ENCODE measurements at places on chromosomes 3 and 15.
A peak's percentile ranks its signal among the peaks of the same experiment; 100 is the strongest.

- DNase-seq = no peak
These were observed 25.2 kb upstream of the SLC4A7 start for GRCh38 chr3:27509376-27509775.

DNA sequence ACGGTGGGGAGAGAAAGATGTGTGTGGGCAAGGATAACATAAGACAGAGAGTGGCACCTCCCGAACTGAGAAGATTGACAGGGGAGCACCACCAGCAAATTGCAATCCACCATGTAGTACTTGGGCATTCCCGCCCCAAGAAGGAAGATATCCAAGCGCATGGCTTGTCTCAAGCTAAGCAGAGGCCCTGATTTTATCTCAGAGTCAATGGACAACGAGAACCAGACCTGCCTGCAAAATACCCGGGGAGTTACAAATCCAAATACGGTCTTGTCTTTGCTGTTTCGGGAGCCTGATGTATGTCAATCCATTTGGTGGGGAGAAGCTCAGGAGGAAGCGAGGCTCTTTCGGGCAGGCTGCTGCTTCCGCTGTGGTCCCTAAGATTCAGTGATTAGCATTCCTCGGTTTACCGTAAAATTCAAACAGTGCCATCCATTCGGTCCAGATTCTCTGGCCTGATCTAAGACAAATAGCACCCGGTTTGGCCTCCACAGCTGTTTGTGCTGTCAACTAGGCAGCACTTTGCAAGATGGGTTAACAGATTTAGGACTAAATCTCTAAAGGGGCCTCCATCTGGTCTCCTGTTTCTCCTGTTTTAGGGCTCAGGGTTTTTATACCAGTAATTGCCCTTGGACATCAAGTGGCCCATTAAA, 97.7 kb upstream of the WNT5A start:
- no peak for DNase-seq

- no peak for DNase-seq
These were observed 550.2 kb downstream of the ZBBX start for GRCh38 chr3:166829896-166830295.

GRCh38 chr15:42594095-42594494, 18.7 kb downstream of the STARD9 start:
- DNase-seq = no peak

DNA sequence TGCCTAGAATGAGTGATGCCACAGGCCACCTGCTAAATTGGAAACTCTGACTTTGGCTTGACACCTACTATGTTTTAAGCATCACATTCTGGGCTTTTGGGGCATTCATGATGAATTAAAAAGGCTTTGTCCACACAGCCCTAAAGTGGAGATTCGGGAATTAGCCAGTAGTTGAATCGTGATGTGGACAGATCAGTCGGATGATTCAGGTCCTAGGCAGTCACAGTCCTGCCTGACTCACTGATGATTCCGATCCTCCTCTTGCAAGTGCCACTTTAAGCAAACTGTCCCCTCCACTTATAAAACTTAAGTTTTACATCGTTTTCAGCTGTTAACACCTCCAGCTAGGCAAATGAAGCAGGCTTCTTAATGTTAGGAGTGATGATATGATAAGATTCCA, 75.3 kb downstream of the SYNPR start:
- DNase-seq = no peak

DNA sequence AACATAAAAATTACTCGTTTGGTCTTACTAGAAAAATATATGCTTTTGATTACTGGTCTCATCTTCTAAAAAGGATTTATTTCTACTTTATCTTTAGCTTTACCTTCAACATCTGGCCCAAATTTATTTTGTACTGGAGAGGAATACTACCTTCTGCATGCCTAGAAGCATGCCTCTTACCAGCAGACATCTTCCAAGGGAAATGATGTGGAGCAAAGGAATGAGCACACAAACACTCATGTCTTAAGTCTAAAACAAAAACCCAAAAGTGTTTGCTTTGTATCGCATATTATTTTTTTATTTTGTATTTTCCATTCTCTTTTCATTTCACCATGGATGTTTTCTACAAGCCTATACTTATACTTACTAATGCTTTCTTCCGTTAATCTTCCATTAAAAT, 304.6 kb upstream of the KCNMB2 start:
- DNase-seq = no peak

GRCh38 chr3:74124782-74125181, 489.7 kb downstream of the CNTN3 start:
- no peak for DNase-seq

DNA sequence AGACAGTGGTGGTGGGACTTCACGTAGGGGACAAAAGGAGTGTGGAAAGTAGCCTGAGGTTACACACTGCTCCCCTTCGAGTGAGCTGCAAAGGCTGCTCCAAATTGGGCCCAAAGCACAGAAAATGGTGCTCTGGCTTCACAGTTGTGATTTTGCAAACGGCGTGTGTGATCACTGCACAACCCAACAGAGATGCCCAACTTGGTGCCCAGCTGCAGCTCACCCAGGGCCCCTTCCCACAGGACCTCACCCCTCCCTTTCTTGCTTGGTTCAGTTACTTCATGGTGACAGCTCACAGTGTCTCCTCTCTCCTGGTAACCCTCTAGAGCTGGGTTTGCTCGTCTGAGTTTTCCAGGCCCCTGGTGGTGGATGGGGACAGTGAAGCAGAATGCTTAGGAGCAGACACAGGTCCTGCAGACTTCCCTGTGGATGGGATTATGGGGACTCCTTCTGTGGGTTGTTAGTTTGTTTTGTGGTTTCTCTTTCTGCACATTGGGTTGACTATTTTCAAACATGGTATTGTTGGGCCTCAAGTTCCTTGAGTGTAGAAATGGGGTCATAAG, 98.3 kb downstream of the TOP2B start:
- no peak for DNase-seq

GRCh38 chr15:92843814-92844213, 56.3 kb upstream of the CHD2 start:
- no peak for DNase-seq

DNA sequence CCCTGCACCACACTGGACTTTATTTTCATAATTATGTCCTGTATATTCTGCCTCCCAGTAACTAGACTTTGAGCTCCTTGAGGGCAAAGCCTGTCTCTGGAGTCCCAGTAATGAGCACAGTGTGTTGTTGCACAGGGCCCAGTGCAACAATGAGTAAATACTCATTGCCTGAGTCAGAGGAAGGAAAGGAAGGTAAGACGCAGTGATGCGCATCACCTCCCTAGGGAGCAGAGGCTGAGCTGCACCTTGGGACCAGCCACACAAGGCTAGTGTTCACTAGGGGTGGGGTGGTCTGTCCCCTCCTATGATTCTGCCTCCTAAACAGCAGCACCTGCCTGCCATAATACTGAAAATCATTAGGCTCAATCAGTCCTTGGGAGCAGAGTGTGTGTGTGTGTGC, 86.6 kb upstream of the ADAMTSL3 start:
- DNase-seq = no peak

DNA sequence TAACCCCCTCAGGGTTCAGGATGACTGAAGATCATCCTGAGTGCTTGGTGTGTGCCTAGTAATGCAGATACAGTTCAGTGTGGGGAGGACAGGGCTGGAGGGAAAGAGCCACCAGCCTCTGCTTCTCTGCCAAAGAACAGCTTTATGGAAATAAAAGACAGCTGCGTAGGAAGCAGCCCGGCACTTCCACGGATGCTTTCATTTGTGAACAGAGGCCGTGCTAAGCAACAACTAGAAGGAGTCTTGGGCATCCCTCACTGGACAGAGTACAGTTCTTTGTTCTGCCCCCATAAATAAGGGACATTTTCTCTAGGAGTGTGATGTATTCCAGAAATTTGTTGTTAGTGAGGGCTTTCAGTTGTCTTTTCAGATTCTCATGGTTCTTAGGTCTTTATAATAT, 194.8 kb upstream of the RGMA start:
- no peak for DNase-seq

DNA sequence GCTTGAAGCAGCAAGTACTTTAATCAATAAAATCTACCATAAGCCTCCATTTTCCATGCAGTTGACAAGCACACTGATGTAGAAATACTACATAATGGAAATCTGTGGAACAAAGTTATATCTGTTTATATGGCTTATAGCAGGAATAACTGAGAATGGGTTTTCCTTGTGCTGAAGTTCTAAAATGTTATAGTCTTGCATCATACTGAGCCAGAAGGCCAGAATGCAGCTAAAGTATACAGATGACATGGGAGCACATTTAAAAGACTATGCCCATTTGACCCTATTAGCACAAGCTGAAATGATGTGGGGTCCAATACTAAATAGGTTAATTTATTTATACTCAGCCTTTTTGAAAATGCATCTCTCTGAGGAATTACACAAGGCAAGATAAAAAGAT, 25.1 kb downstream of the SLC24A5 start:
- no peak for DNase-seq

- no peak for DNase-seq
These were observed 70.6 kb upstream of the CTSH start for GRCh38 chr15:79015416-79015815.

DNA sequence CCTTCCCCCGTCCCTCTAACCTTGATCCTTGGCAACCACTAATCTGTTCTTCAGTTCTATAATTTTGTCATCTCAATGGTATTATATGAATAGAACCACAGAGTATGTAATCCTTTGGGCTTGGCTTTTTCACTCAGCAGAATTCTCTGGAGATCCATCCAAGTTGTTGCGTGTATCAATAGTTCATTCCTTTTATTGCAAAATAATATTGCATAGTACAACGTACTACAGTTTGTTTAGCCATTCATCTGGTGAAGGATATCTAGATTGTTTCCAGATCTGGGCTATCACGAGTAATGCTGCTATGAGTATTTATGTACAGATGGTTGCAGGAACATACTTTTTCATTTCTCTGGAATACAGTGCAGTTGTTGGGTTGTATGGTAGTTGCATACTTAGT, 76.2 kb downstream of the PLXNA1 start:
- DNase-seq = no peak

- DNase-seq = no peak
These were observed 28.0 kb upstream of the VGLL4 start for GRCh38 chr3:11671648-11672100.

DNA sequence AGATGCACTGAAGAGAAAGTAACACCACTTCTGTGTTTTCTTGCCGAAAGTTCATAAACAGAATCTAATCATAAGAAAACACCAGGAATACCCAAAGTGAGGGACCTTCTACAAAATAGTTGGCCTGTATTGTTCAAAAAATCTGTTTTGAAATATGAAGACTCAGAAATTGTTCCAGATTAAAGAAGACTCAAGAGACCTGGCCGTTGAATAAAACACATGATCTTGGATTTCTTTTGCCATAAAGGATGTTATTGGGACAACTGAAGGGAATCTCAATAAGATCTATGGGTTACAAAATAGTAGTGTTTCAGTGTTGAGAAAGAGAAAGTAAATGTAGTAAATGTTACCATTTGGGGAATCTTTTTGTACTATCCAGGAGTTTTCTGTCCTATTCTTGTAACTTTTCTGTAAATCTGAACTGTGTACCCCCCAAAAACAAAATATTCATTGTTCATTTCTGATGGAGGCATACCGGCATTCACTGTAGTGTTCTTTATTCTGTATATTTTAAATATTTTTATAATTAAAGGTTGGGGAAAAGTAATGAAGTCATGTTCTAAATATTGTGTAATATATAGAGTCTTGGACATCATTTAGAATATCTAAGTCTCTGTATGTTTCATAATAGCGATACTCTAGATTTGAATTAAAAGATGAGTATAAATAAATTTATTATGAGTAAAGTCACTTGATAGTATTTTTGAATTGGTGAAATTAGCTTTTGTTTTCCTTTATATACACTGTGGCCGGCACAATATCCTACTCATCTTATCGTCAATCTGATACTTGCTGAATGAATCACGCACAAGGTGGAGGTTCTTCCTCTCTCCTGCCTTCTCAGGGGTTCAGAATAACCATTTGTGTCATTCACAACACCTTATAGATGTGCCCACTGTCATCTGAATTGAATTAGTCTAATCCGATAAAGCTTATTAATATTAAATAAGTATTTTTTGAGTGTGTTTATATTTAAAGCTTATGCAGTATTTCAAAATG, 66.7 kb downstream of the TRAK1 start:
- no peak for DNase-seq

DNA sequence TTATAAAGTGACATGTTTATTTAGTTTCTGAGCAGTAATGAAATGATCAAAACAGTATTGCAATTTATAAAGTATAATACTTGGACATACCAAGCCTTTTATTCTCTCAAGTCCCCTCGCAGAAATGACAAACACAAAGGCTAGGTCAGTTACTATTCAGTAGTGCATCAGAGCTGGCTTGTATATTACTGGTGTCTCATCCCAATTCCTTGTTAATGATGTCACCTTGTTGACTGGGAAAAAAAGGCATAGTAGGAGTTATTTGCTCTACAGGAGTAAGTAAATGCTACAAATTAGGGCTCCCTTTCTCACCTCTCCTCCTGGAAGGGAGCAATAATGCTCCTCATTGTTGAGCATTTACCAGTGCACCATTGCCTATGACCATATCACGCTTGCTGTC, 317.6 kb downstream of the CHL1 start:
- DNase-seq = no peak

DNA sequence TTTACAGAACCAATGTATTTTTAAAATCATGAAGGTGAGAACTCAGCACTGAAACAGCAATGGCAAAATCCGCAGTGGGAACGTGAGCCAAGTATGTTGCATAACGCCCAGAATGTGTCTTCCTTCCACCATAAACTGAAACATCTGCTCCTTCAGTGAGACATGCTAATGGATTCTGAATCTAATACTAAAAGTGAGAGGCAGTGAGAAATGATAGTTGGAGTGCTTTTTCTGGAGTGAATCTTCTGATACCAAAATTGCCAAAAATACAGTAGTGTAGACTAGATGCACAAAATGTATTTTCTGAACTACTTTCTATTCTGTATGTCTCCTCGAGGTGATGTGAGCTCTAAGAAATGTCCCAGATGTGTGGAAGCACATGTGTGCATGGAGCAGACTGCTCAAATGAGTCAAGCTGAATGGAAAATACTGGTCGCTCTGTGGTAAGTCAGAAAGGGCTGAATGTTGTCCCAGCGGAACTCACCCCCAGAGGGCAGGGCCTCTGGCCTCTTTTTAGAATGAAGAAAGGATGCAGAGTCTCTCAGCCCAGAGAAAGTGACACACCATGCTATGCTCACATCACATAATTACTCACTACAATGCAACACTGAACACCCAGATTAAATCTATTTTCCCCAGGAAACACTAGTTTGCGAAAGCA, 73.0 kb downstream of the ATP10A start:
- peak; percentile 63 for DNase-seq

DNA sequence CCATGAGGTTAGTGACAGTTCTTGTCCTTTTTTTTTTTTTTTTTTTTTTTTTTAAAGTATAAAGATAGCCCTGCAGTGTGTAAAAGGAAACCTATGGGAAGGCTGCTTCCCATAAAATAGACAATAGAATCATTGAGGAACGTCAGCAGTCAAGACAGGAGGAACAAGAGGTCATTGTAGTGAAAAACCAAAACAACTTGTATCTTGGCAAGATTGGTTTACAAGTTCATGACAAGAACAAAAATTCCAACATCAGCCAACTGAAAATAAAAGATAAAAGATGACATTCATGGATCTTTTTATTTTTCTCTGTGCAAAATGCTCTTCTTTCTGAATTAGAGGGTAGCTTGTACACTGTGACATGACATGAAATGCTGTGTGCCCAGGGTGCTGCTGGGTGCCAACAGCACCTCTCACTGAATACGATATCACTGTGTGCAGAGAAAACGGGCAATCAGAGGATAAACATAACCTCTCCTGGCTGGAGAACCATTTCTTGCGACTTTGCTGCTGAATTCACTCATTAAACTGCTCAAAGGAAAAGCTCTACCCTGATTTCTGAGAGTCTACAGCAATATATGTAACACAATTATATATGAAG, 30.1 kb upstream of the IP6K2 start:
- no peak for DNase-seq

- DNase-seq = no peak
These were observed 26.1 kb upstream of the ZCWPW2 start for GRCh38 chr3:28322464-28322863.

- no peak for DNase-seq
These were observed 106.3 kb downstream of the SYNPR start for GRCh38 chr3:63384382-63384781.

Data from stimulated activated naive CD8-positive, alpha-beta T cell treated with anti-CD3 and anti-CD28 coated beads, Interleukin-15, Interleukin-2, amounts not matched to agents 100 U/mL and 50 U/mL, for 24 hours (primary cell).